Activated naive CD8-positive, alpha-beta T cell treated with anti-CD3 and anti-CD28 coated beads, Interleukin-2, amount 10 ng/mL, durations not matched to agents 7 days and 5 days (primary cell): ENCODE measurements at places on chromosomes 2 and 18. TPM values are rescaled to one million over a fixed set of nuclear protein-coding genes. Genes with fewer than 3 reads are reported as not detected.

CAVIN2 gene
- not detected for total RNA-seq

PDE11A gene
- total RNA-seq: not detected

- no peak for DNase-seq
These were observed 238.4 kb downstream of the PID1 start for GRCh38 chr2:229032608-229033234.

VWC2L gene
- total RNA-seq: not detected

GRCh38 chr18:111306-112014, 46.9 kb upstream of the USP14 start:
- DNase-seq: peak; percentile 80

DNA sequence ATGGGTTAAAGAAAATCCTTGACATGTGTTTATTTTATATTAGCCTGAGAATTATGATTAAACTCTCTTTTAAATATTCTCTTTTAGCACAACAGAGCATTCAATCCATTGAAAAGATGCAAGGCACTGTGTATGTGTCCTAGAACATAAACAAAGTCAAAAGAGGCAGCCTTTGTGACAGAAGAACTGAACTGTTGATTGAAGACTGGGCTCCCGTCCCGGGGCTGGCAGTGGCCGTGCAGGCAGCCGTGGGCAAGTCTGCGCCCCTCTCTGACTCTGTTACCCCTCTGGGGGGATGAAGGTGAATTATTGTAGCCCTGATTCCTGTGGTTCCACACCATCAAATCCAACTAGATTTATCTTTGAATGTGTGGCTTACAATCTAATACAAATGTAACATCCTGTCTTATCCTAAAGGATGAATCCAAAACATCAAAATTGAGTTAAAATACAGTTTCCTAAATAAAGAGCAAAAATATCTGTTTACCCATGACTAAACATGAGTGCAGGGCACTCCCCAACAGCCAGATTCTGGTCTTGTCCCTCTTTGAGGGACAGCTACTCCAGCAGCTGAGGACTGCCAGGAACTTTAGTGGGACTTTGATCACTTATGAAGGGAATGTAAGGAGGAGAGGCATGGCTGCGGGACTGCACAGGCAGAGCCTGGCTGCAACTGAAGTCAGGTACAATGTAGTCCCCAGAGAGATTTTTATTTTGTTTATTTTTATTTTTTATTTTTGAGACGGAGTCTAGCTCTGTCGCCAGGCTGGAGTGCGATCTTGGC, 37.3 kb upstream of the SH3BP4 start:
- no peak for DNase-seq
